ENCODE measurements at places on chromosomes 16 and 17.

GRCh38 chr17:12665263-12666210 lies at the start of gene MYOCD:
TSS of gene MYOCD (plus strand) at chr17:12665890. CDS start at chr17:12666189, 299 bp downstream.
- no peak for DNase-seq

GRCh38 chr17:4412933-4413831 lies 20.6 kb upstream of the SPNS3 start:
- DNase-seq = peak; percentile 83

GRCh38 chr17:45755050-45755449 lies 29.1 kb upstream of the CRHR1 start:
- DNase-seq = no peak

- DNase-seq = no peak
Observed at GRCh38 chr17:49829026-49829425, 18.8 kb downstream of the TAC4 start.

GRCh38 chr17:60161598-60162330 lies 12.0 kb downstream of the CA4 start:
- DNase-seq = no peak

DNA sequence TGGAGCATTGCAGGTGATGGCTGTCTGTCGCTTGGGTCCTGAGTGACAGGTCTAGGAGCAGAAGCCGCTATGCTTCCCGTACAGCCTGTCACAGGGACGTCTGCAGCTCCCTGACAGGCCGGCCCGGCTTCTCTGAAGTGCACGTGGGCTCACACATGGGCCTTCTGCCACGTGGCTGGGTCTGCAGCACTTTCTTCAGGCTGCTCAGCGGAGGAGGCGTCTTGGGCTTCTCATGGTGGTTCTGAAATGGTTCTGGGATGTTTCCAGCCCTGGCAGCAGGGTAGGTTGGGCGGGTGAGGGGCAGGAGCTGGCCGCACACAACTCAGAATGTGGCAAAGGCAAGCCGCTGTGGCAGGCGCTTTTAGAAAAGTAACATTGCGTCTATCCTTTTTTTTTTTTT lies 80.3 kb upstream of the ZNF750 start:
- DNase-seq = no peak

GRCh38 chr16:81029930-81030604 lies 5.6 kb upstream of the ATMIN start:
- DNase-seq = no peak

DNA sequence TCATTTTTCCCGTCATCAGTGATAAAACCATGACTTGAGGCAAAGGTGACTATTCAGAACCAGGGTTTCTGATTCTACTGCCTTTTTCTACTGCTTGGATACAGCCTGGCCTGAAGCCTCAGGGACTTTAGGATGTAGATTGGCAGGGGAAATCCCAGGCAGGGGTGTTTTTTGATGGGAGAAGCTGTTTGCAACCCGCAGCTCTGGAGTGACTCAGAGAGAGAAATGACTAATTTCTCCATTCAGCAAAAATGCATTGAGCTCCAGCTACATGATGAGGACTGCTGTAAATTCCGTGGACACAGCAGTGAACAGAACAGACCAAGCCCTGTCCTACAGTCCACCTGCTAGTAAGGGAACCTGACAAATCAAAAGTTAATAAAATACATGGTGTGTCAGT lies 560.6 kb downstream of the CDH13 start:
- DNase-seq = no peak

DNA sequence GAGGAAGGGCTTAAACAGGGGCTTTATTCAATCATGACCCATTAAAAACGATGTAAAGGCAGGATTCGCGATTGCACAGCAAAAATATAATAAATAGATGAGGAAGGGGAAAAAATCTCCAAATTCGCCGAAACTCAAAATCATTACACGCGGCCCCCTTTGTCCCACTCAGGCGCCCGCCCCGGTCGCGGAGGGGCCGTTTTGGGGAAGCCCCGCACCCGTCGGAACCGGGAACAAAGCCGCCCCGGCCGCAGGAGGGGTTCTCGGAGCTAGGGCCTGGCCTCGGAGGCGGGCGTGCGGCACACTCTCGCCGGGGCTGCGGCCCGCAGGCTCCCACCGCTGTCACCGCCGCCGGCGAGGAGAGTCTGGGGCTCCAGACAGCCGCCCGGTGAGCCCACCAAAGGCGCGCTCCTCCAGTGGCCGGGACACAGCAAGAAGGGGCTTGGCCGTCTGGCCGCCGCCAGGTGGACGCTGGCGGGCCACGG lies 521 bp downstream of the C16orf87 start:
- no peak for DNase-seq

DNA sequence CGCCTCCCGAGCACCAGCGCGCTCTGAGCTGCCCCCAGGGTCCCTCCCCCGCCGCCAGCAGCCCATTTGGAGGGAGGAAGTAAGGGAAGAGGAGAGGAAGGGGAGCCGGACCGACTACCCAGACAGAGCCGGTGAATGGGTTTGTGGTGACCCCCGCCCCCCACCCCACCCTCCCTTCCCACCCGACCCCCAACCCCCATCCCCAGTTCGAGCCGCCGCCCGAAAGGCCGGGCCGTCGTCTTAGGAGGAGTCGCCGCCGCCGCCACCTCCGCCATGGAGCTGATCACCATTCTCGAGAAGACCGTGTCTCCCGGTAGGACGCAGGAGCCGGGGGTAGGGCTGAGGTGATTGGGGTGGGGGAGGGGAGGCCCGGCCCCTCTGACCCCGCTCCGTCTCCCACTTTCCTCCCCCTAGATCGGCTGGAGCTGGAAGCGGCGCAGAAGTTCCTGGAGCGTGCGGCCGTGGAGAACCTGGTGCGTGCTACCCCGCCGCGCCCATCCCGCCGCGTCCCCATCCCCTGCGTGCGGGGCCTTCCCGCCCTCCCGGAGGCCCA lies 329 bp downstream of the KPNB1 start:
- DNase-seq = peak; percentile 37

GRCh38 chr16:53629151-53629550 lies 74.5 kb downstream of the RPGRIP1L start:
- no peak for DNase-seq

GRCh38 chr17:43416998-43417890 lies 18.5 kb downstream of the ARL4D start:
- no peak for DNase-seq

DNA sequence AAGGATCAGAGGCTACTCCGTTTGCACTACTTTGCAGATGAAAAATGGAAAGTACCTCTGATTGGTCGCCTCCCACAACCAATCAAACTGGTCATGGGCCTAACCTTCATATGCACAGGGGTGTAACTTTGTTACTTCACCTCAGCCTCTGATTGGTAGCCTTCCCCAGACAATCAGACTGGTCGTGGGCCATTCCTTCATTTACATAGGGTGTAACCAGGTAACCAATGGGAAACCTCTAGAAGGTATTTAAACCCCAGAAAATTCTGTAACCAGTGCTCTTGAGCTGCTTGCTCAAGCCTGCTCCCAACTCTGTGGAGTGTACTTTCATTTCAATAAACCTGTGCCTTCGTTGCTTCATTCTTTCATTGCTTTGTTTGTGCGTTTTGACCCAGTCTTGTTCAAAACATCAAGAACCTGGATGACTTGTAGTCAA lies 39.2 kb upstream of the USP22 start:
- DNase-seq = no peak

- peak; percentile 19 for DNase-seq
Observed at GRCh38 chr17:20073055-20073979, 64.2 kb downstream of the SPECC1 start.

GRCh38 chr17:76893623-76894334 lies 25.6 kb downstream of the MGAT5B start:
- DNase-seq = no peak

- DNase-seq = no peak
Observed at GRCh38 chr16:73315645-73316044, 267.7 kb upstream of the ZFHX3 start.

- no peak for DNase-seq
Observed at GRCh38 chr17:52376137-52376536, 217.6 kb upstream of the CA10 start.

DNA sequence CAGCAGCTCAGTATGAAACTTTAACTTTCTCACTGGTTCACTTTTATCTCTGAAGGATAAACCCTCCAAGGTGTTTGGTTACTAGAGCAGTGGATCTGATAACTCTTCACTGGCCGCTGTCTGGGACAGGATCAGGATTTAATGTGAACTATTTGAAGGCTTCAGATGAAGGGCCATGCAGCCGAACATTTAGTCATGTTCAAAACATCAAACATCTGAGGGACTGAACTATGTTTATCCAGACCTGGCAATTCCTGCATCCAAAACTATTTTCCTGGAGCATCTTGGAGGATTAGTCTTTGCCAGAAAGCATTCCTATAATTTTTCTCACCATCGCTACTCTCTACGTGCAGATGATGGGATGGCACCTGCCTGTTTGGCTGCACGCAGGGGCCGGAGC lies 20.3 kb upstream of the PMP22 start:
- DNase-seq = no peak

GRCh38 chr17:75178453-75178852 lies 4.3 kb downstream of the SUMO2 start:
- no peak for DNase-seq

GRCh38 chr17:80058311-80058955 lies 22.0 kb downstream of the CCDC40 start:
- no peak for DNase-seq

- peak; percentile 5 for DNase-seq
Observed at GRCh38 chr16:53503991-53504663, 1.1 kb upstream of the AKTIP start.

DNA sequence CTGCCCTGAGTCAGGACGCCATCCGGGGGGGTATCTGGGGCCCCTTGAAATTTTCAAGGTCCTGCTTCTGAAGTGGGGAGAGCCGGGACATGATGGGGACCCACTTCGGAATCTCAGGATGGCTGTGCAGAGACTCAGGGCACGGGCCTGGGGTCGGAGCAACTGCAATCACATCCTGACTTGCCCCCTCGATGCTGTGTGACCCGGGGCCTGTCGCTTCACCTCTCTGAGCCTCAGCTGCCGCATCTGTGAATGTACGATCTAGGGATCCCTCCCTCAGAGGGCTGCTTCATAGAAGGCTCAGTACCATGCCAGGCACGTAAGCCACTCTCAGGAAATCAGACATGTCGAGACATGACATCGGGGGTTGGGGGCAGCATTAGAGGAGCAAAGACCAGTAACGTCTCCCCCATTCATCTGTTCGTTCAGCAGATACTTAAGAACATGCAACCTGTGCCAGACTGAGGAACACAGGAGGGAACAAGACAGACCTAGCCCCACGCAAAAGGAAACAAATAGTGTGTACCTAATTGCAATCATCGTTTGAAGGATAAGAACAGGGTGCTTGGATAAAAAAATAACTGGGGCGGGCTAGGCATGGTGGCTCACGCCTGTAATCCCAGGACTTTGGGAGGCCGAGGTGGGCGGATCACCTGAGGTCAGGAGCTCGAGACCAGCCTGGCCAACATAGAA lies 229.6 kb downstream of the PARN start:
- no peak for DNase-seq

DNA sequence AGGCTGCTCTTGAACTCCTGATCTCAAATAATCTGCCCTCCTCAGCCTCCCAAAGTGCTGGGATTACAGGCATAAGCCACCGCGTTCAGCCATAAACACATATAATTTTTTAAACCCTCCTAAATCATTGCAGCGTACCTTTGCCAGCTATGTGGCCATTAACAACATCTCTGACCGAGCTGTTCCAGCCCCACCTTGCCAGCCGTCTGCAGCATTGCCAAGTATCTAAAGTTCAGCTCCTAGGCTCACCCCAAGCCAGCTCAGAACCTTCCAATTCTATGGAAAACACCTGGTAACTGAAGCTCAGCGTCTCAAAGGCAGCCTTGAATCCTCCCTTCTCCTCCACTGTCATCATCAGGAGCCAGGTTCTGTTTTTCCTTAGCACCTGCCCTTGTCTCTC lies 5.1 kb upstream of the MEIOB start:
- DNase-seq = no peak

GRCh38 chr16:53084746-53085334 lies 30.0 kb downstream of the CHD9 start:
- DNase-seq = no peak

GRCh38 chr17:1040216-1040600 lies 43.3 kb downstream of the TIMM22 start:
- no peak for DNase-seq

DNA sequence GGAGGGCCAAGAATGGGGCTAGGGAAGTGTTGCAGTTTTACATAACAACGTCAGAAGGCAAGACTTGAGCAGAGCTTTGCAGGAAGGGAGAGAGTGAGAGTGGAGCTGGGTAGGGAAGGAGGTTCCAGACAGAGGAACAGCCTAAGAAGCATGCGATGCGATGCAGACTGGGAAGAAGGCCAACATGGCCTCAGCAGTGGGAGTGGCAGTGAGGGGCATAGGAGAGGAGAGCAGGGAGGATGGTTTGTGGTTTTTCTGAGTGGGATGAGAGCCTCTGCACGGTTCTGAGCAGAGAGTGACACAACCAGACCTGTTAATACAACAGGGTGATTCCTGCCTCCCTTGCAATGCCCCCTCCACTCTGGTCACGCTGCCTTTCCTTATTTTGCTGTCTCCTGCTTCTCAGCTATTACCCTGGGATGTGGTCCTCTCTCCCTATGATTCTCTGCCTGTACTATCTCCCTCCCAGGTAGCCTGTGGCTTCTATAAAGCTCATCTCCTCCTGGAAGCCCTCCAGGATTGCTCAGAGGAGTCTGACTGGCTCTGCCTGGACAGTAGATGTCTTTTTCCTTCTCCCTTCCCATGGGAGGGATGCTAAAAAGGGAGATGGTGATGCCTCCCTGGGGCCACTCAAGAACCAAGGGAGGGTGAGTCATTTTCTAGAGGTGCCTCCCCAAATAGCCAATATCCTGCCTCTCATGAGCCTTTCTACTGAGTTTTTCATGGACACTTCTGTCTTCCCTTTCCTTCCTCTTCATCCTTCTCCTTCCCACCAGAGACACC lies 38.7 kb upstream of the NGFR start:
- no peak for DNase-seq

GRCh38 chr16:56844056-56844455 lies 21.0 kb upstream of the SLC12A3 start:
- no peak for DNase-seq

GRCh38 chr16:87240211-87241136 lies 76.7 kb downstream of the C16orf95 start:
- DNase-seq = no peak

DNA sequence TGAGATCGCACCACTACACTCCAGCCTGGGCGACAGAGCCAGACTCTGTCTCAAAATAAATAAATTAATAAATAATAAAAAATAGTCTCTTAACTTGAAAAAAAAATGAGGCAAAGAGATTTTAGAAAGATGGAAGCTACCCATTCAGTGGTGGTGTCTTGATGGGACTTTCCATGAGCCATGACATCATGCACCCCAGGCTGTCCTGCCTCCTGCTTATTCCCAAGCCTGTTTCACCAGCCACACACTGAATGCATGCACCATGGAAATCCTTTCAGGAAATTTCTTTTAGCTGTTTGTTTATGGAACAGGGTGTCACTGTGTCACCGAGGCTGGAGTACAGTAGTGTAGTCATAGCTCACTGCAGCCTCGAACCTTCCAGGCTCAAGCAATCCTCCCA lies 8.9 kb upstream of the DLX3 start:
- no peak for DNase-seq

GRCh38 chr17:50347117-50347893 lies 1.4 kb downstream of the XYLT2 start:
- no peak for DNase-seq

GRCh38 chr17:31390748-31391495 lies 553 bp upstream of the RAB11FIP4 start:
- DNase-seq = no peak
